DMS 273 treated with DMSO at 0.1 percent for 48 hours (cell line): ENCODE measurements at places on chromosomes 11 and 22.

DNA sequence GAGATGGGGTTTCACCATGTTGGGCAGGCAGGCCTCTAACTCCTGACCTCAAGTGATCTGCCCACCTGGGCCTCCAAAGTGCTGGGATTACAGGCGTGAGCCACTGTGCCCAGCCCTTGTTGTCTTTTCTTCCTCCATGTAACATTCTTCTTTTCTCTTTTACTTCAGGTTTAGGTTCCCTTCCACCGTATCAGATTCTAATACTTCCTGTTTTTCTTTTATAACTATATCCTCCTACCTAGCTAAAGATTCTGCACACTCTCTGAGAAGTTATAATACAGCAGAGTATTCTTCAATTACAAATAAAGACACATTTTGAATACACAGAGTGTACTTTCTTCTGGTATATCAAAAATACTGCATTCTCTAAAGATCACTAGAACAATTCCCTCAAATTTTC, 33.2 kb upstream of the GAB2 start:
- no peak for DNase-seq

GRCh38 chr22:36740716-36741115, 35.2 kb downstream of the IFT27 start:
- no peak for DNase-seq

DNA sequence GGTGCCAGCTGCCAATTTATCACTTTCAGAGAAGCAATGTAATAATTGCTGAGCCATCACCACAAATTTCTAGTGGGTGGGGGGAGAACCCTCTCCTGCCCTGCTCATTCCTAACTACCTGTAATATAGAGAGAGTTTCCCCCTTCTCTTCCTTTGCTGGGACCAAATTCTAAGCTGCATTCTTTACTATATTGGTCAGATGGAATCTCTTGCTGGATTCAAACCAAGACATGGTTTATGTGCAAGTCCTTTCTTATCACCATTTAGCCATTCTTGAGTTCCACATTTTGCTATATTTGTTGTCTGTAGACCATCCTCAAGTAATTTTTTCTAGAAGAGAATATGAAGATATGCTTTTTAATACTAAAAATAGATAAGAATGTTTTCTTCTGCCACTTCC, 452.1 kb downstream of the MN1 start:
- DNase-seq = no peak

- no peak for DNase-seq
These were observed 723.0 kb downstream of the KCNA4 start for GRCh38 chr11:29293825-29294224.

DNA sequence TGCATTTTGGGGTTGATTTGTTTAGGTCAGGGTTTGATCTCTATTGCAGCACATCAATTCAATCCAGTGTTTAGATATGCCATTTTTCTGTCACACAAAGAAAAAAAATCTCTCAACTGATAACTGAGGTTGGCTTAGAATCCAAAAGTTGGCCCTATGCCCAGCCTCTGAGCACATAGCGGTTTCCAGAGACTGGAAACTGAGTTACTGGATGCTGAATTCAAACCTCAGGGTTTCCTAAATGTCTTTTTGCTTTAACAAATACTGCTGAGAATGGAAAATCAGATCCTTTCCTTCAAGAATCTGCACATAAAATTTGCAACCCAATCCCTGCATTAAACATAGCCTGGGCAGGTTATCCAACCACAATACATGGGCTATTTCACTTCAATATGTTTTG, 4.0 kb downstream of the P4HA3 start:
- DNase-seq = no peak
